Left lung (tissue), 14 donors: ENCODE measurements at places on chromosomes 3 and 15. TPM values are rescaled to one million over a fixed set of nuclear protein-coding genes. Genes with fewer than 3 reads are reported as not detected.

DNA sequence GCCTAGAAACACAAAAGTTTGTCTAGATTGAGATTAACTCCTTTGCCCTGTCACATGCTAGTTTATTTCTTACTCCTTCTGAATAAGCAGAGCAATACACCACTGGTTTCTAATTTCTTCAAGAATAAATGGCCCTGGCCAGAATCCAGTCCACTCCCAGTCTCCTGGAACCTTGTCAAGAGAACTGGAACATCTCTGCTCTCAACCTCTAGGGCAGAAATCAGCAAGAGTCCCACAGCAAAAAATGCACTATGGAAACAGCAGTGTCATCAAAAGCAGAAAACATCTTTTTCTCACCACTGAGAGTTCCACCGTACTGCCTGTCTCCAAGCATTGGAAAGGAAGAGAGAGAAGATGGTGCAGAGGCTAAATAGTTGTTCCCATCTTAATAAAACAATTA is 35.9 kb upstream of the PPP2R3A start:
- no peak overlapping the region for H3K4me3 ChIP-seq
- H3K4me1 ChIP-seq = no peaks in the 10 kb centered on the region
- H3K36me3 ChIP-seq = no peaks in the 10 kb centered on the region
- H3K27me3 ChIP-seq = no peaks in the 10 kb centered on the region
- DNase-seq = peak; percentile 34

PRSS50 gene
- total RNA-seq = 0.24 TPM

- DNase-seq = no peak
- H3K27ac ChIP-seq = peak overlapping the region; percentile 87
- peak overlapping the region; percentile 95 for H3K4me3 ChIP-seq
- H3K27me3 ChIP-seq = no peaks in the 10 kb centered on the region
- peaks cover 60% of the 10 kb centered on the region for H3K4me1 ChIP-seq
These were observed 1.4 kb downstream of the CYFIP1 start for GRCh38 chr15:22978691-22979237.

TUBGCP4 gene
- 18.5 TPM for total RNA-seq

- peak overlapping the region; percentile 34 for H3K27ac ChIP-seq
- peaks cover 41% of the 10 kb centered on the region for H3K27me3 ChIP-seq
- no peak for DNase-seq
- peaks cover 27% of the 10 kb centered on the region for H3K4me1 ChIP-seq
- no peak overlapping the region for H3K4me3 ChIP-seq
- no peaks in the 10 kb centered on the region for H3K36me3 ChIP-seq
These were observed 3.2 kb upstream of the PLXND1 start for GRCh38 chr3:129609591-129610182.

CLDN1 gene
- 78.8 TPM for total RNA-seq

DNA sequence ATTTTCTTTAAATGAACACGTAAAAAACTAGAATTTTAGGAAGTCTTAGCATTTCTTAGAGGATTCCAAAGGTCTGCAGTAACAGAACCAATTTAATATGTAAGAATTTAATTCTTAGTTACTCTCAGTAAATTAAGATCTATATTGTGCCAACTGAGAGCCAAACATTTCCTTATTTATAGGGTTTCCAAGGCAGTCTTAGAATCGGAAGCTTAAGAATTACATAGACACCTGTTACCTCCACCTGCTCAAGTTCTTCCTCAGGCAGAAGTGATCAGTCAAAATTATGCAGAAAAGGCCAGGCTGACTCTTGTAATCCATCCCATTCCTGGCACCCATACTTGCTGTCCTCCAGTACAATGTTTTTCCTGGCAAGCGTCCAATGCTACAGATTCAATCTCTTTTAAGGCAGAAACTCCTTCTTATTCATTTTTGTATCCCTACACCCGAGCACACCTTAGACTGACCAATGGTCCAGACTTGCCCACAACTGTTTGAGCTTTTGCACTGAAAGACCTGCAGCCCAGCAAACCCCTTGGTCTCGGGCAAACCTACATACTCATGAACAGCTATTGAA is 64.3 kb downstream of the NCEH1 start:
- H3K36me3 ChIP-seq = no peaks in the 10 kb centered on the region
- no peak overlapping the region for H3K4me3 ChIP-seq
- H3K27me3 ChIP-seq = no peaks in the 10 kb centered on the region
- no peak for DNase-seq
- H3K4me1 ChIP-seq = no peaks in the 10 kb centered on the region

IL5RA gene
- 0.50 TPM for total RNA-seq

GRCh38 chr15:99504071-99504822 is 61.5 kb upstream of the MEF2A start:
- no peak overlapping the region for H3K27ac ChIP-seq
- H3K27me3 ChIP-seq = no peaks in the 10 kb centered on the region
- H3K36me3 ChIP-seq = no peaks in the 10 kb centered on the region
- peaks cover 68% of the 10 kb centered on the region for H3K4me1 ChIP-seq
- no peak overlapping the region for H3K4me3 ChIP-seq

DNA sequence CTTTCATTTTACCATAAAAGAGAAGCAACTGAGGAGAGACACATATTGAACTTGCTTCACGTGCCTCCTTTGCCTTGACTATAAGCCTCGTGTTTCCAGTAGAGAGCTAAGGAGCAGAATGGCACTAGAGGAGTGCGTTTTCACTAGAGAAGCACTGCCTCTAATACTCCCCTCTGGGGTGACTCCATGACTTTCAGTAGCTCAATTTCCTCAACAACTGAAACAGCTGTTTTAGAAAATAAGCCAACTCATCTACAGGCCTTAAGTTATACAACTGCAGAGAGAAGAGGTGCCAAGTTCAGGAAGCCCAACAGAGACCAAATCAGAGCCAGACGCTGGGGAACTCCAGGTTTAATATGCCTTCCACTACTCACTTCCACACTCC is 1.9 kb downstream of the UBP1 start:
- peak; percentile 28 for DNase-seq
- peak overlapping the region; percentile 79 for H3K4me3 ChIP-seq
- H3K36me3 ChIP-seq = no peaks in the 10 kb centered on the region
- peak overlapping the region; percentile 99 for H3K27ac ChIP-seq
- no peaks in the 10 kb centered on the region for H3K27me3 ChIP-seq

GRCh38 chr15:80604583-80605575 is 90.2 kb upstream of the ABHD17C start:
- H3K27ac ChIP-seq = no peak overlapping the region
- DNase-seq = peak; percentile 89
- H3K27me3 ChIP-seq = no peaks in the 10 kb centered on the region
- H3K4me1 ChIP-seq = no peaks in the 10 kb centered on the region
- H3K36me3 ChIP-seq = no peaks in the 10 kb centered on the region
- H3K4me3 ChIP-seq = no peak overlapping the region

GRCh38 chr15:45962733-45963132 is 327.9 kb downstream of the SQOR start:
- no peaks in the 10 kb centered on the region for H3K27me3 ChIP-seq
- no peaks in the 10 kb centered on the region for H3K36me3 ChIP-seq
- H3K4me1 ChIP-seq = no peaks in the 10 kb centered on the region
- no peak overlapping the region for H3K4me3 ChIP-seq

CYP19A1 gene
- total RNA-seq = 7.1 TPM

WNT5A gene
- total RNA-seq = 18.7 TPM

HRG gene
- total RNA-seq = not detected

- DNase-seq = no peak
- H3K4me1 ChIP-seq = peaks cover 34% of the 10 kb centered on the region
- H3K27ac ChIP-seq = peak overlapping the region; percentile 96
- no peak overlapping the region for H3K4me3 ChIP-seq
These were observed 11.4 kb downstream of the SQOR start for GRCh38 chr15:45646220-45646619.

DNA sequence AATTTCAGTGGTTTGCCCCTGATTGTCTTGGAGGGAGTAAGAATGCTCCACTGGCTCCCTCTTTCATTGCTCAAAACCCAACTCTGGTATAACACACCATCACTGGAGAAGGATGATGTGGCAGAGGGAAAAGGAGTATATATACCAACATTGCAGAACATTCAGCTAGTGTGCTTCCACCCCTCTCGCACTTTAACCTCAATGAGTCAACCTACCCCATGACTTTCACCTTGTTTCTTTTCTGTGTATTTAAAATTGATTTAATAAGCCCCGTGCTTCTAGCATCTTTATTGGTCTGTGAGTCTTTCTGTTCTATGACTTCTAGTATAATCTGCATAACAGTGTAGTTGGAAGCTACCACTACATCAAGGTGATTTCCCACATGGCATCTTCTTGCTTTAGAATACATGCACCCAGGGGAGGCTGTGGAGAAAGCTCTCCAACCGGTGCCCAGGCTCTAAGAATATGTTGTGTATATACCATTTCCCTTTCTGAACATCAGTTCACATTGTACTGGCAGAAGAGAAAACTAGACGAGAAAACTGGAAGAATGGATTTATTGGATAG is 595.1 kb upstream of the TGFBR2 start:
- H3K4me3 ChIP-seq = no peak overlapping the region
- H3K27ac ChIP-seq = no peak overlapping the region
- H3K27me3 ChIP-seq = no peaks in the 10 kb centered on the region
- no peak for DNase-seq
- H3K4me1 ChIP-seq = peaks cover 4% of the 10 kb centered on the region

CNOT10 gene
- total RNA-seq = 37.1 TPM

- no peak overlapping the region for H3K4me3 ChIP-seq
- no peaks in the 10 kb centered on the region for H3K4me1 ChIP-seq
- no peak for DNase-seq
- H3K27me3 ChIP-seq = peaks cover 5% of the 10 kb centered on the region
- no peak overlapping the region for H3K27ac ChIP-seq
These were observed 28.5 kb downstream of the RBPMS2 start for GRCh38 chr15:64746921-64747320.

KIF15 gene
- 1.8 TPM for total RNA-seq

- H3K36me3 ChIP-seq = no peaks in the 10 kb centered on the region
- H3K27me3 ChIP-seq = no peaks in the 10 kb centered on the region
- H3K27ac ChIP-seq = no peak overlapping the region
- H3K4me3 ChIP-seq = no peak overlapping the region
- no peaks in the 10 kb centered on the region for H3K4me1 ChIP-seq
These were observed 392.9 kb upstream of the ROBO2 start for GRCh38 chr3:76646921-76647562.

PLCB2 gene
- 30.8 TPM for total RNA-seq

- H3K36me3 ChIP-seq = no peaks in the 10 kb centered on the region
- H3K27me3 ChIP-seq = no peaks in the 10 kb centered on the region
- H3K27ac ChIP-seq = no peak overlapping the region
- no peaks in the 10 kb centered on the region for H3K4me1 ChIP-seq
These were observed 945.1 kb downstream of the IGSF11 start for GRCh38 chr3:118089563-118089962.

PATL2 gene
- total RNA-seq = 1.7 TPM

GRCh38 chr3:45887759-45888511 is 1.6 kb downstream of the CCR9 start:
- no peaks in the 10 kb centered on the region for H3K4me1 ChIP-seq
- DNase-seq = no peak
- H3K27me3 ChIP-seq = no peaks in the 10 kb centered on the region
- H3K36me3 ChIP-seq = no peaks in the 10 kb centered on the region
- H3K4me3 ChIP-seq = no peak overlapping the region

GRCh38 chr3:128556907-128557306 is 63.9 kb upstream of the GATA2 start:
- H3K27me3 ChIP-seq = peaks cover 72% of the 10 kb centered on the region
- peaks cover 23% of the 10 kb centered on the region for H3K4me1 ChIP-seq
- no peak overlapping the region for H3K4me3 ChIP-seq
- H3K36me3 ChIP-seq = no peaks in the 10 kb centered on the region

TTLL13 gene
- not detected for total RNA-seq

IQCF5 gene
- total RNA-seq = not detected

DNA sequence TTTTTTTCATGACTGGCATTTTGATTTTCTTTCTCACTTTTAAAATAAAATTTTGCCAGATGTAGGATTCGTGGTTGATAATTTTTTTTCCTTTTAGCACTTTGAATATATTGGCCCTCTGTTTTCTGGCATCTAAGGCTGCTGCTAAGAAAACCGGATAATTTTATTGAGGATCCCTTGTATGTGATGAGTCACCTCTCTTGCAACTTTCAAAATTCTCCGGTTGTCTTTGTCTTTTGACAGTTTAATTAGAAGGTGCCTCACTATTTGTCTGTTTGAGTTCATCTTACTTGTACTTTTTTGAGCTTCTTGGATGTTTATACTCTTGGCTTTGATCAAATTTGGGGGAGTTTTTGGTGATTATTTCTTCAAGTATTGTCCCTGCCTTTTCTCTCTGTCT is 349.7 kb downstream of the LPP start:
- H3K4me3 ChIP-seq = no peak overlapping the region
- DNase-seq = no peak
- H3K27ac ChIP-seq = no peak overlapping the region

DNA sequence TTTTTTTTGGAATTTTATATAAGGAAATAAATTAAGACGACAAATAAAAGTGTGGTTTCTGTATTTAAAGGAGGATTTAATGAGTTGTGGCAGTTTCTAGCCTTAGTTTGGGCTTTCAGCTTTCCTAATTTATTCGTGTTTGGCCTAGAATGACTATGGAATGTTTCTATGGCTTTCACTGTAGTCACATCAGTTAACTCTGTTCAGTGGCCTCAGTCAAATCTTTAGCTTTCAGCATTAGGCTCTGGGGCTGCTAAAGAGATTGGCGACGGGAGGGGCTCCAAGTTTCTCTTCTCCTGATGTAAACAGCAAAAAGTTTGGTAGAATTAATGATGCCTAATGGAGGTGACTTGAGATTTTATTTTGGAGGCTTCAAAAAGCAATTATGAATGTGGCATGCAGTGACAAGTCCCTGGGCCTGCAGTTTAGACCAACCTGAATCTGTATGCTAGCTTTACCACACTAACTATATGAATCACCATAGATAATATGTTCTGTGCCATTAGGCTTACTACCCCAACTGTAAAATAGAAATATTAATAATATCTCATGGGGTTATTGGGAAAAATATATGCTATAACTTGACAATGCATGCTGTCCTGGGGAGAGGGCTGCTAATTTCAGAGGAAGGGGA is 47.1 kb upstream of the ADGRG7 start:
- no peak for DNase-seq
- no peaks in the 10 kb centered on the region for H3K4me1 ChIP-seq
- no peak overlapping the region for H3K27ac ChIP-seq

DNA sequence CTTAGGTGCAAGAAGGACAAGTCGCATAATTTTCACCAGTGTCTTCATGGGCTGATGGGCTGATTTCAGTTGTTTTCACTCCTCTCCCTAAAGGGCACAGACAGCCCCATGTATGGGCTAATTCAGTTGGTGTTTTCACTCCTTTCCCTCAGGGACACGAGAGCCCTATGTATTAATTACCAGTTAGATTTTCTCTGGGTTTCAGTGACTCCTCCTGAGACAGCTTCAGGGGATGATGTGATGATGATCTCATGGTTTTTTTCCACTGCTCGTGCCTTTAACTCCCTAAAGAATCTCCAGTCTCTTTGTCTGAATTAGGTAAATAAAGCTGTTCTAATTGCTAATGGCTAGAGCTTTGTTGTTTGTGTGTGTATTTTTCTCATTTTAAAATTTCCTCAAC is 9.9 kb downstream of the RAMAC start:
- no peak overlapping the region for H3K27ac ChIP-seq
- no peaks in the 10 kb centered on the region for H3K36me3 ChIP-seq
- no peaks in the 10 kb centered on the region for H3K4me1 ChIP-seq
- H3K27me3 ChIP-seq = no peaks in the 10 kb centered on the region
- DNase-seq = no peak
- no peak overlapping the region for H3K4me3 ChIP-seq

SNTN gene
- total RNA-seq = 9.6 TPM
